ENCODE measurements at places on chromosomes 3 and 15. TPM values are rescaled to one million over a fixed set of nuclear protein-coding genes. Genes with fewer than 3 reads are reported as not detected.

- no peak for DNase-seq
These were observed 28.3 kb upstream of the CRYBG3 start for GRCh38 chr3:97793420-97794019.

- DNase-seq: no peak
These were observed 1.4 kb downstream of the ARL14 start for GRCh38 chr3:160678292-160678842.

GRCh38 chr3:66729687-66730393, 229.0 kb upstream of the LRIG1 start:
- no peak for DNase-seq

The TRPC1 gene
- total RNA-seq: 23.2 TPM

The CSPG4 gene
- total RNA-seq: 1.1 TPM
